ENCODE measurements at places on chromosomes 2 and 18.
A peak's percentile ranks its signal among the peaks of the same experiment; 100 is the strongest.

DNA sequence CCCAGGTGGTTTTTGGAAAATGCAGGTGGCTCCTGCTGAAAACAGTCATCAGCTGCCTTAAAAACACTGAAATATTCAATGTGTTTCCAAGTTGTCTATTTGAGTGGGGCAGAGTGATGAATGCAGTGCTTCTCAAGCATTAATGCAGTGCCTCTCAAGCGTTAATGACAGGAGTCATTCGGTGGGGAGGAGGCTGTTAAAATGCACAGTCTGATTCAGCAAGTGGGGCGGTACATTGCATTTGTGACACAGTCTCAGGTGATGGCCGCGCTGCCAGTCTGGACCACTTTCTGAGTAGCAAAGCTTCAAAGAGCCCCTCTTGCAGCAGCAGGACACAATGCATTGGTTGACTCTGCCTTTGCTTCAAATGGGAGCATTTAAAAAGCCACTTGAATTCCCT lies 231.4 kb upstream of the RGPD4 start:
- no peak for DNase-seq

DNA sequence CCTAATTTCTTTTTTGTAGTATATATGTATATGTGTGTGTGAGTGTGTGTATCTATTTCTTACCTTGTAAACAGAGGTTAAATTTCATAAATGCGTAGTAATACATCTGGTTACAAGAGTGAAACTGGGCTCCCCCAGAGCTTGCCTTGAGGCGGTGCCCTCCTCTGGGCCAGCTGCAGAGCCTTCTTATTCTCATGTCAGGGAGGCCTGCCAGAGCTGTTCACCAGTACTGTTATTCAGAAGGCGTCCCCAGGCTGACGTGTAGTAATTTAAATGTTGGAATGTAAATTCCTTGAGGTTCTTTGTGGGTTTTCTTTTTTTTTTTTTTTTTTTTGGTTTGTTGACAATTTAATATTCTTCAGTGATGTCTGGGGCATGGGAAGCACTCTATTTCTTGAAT lies 11.2 kb downstream of the COPS8 start:
- DNase-seq = no peak

DNA sequence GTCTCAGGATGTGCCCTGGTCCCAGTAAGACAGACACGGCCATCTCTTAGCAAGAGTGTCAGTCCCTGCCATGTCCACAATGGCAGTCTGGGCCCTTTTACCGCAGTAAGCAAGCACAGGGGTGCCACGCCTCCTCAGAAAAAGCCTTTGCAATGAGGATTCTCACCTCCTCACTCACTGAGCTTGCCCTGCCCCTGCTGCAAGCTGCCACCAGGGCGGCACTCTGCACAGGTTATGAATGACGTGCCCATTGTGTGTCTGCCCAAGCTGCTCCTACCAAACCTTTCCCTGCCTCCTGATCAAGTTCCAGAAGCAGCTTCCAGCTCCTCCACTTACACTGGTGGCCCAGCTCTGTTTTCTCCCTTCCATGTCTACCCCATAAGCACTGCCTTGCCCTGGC lies 23.3 kb downstream of the ERCC3 start:
- no peak for DNase-seq

GRCh38 chr2:134238371-134238770 lies 15.5 kb upstream of the MGAT5 start:
- DNase-seq = no peak

DNA sequence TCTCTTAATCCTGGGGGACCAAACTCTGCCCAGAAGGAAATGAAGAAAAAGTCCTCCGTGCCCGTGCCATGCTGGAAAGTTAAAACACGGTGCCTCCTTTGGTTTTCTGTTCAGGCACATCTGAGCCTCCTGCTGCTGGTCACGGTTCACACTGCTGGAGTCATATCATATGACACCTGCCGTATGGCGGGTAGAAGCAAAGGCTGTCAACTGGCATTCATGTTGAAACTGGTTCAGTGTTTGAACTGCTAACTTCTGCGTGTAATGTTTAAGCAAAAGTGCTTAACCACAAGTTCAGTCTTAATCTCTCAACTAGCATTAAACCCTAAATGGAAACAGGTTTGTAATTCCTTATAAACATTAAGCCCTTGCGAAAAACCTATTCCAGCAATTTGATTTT lies 3.1 kb downstream of the STK39 start:
- DNase-seq = no peak

- DNase-seq = peak; percentile 61
Measured at GRCh38 chr2:238256594-238257104, 16.8 kb upstream of the HES6 start.

- no peak for DNase-seq
Measured at GRCh38 chr2:154978244-154978643, 279.7 kb downstream of the KCNJ3 start.
